SHP77 treated with DMSO at 0.1 percent for 48 hours (cell line): ENCODE measurements at places on chromosomes 13 and 19.

DNA sequence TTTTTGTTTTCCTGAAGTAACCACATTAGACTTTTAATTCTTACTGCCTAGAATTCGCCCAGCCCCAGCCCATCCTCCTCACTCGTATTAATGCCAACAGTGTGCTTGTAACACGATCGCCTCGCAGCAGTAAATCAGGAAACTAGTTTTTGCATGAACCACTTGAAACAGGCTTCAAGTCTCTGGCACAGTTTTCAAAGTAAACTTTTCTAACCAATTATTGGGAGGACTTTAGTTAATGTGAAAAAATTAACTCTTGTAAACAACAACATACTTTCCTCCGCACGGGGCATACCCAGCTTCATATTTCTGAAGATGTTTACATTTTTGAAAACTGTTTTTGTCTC is 39.2 kb downstream of the TNFRSF19 start:
- peak; percentile 56 for DNase-seq

DNA sequence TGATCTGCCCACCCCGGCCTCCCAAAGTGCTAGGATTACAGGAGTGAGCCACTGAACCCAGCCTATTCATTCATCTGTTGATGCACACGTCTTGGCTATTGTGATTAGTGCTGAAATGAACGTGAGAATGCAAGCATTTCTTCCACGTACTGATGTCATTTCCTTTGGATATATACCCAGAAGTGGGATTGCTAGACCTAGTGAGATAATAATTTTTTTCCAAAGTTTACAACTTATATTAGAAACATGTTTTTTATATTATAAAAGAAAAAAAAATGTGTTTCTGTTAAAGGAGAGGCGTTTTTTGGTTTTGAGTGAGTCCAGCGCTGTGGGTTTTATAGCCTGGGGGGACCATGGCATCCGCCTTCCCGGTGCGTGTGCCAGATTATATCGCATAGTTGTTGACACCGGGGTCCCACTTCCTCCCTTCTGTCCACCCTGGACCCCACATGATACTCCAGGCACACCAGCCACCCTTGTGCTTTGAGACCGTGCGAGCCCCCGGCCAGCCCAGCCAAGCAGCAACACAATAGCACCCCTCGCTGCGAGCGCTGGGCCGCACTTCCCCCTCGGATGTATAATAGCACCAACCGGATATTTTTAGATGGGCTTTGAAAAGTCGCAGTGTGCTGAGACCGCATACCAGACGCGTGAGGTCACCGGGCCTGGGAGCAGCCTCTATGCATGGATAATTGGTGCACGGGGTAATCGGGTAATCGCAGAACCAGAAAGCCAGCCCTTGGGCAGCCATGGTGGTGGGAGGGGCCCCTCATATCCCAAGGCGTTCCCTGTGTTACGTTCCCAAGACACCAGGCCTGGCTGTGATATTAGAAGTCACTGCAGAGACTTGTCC is 59.6 kb downstream of the MYO9B start:
- DNase-seq: no peak

- no peak for DNase-seq
These were observed 1.5 kb downstream of the ZNF235 start for GRCh38 chr19:44303320-44303719.

GRCh38 chr13:73943965-73944233 is 190.3 kb downstream of the KLF12 start:
- DNase-seq: no peak
